Stimulated activated CD4-positive, alpha-beta T cell treated with anti-CD3 and anti-CD28 coated beads, Interleukin-2, amount 100 ng/mL, for 4 hours (primary cell): ENCODE measurements at places on chromosomes 6 and 20.

- no peak for DNase-seq
These were observed 598.3 kb downstream of the PKHD1 start for GRCh38 chr6:51489133-51489532.

DNA sequence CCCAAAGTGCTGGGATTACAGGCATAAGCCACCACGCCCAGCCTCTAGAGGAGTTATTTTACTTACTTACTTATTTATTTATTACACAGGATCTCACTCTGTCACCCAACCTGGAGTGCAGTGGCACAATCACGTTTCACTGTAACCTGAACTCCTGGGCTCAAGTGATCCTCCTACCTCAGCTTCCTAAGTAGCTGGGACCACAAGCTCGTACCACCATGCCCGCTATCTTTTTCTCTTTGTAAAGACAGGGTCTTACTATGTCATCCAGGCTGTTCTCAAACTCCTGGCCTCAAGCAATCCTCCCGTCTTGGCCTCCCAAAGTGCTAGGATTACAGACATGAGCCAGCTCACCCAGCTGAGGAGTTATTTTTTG lies 1.6 kb upstream of the TRIB3 start:
- DNase-seq = no peak

DNA sequence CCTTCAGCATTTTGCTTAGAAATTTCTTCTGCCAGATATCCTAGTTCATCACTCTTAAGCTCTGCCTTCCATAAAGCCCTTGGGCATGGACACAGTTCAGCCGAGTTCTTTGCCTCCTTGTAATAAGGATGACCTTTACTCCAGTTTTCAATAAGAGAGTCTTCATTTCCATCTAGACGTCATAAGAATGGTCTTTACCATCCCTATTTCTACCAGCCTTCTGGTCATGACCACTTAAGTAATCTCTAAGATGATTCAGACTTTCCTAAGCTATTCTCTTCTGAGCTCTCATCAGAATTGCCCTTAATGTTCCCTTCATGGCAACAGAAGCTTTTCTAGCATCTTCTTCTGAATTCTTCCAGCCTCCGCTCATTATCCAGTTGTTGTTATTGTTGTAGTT lies 126.1 kb downstream of the TFAP2C start:
- no peak for DNase-seq

DNA sequence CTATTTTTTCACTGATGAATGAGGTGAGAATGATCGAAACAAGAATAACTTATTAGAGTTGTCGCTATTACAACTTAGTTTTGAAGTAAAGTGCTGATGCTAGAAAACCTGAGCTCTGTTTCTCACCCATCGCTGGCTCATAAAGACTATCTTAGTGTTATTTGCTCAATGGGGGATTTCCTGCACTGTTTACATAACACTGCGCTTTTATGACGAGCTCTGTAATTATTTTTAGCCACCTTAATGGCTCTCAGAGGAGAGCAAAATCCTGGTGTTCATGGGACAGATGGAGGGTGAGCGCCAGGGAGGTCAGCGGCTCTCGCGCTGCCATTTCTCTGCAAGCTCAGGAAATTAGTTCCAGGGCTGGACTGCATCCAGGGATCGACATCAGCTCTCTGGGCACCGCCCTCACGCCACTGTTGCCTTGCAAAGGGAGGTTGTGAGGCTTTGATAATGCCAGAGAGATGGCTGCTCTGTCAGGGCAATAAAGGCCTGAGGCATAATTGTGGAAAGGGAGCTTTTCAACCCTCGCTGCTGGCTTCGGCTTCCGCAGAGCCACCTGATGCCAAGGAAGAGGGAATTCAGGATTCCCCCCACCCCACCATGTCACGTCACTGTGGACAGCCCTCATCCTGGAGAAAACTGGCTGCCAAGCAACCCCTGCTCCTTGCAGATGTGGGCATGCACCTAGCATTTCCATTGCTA lies 72.0 kb downstream of the DACT2 start:
- no peak for DNase-seq

DNA sequence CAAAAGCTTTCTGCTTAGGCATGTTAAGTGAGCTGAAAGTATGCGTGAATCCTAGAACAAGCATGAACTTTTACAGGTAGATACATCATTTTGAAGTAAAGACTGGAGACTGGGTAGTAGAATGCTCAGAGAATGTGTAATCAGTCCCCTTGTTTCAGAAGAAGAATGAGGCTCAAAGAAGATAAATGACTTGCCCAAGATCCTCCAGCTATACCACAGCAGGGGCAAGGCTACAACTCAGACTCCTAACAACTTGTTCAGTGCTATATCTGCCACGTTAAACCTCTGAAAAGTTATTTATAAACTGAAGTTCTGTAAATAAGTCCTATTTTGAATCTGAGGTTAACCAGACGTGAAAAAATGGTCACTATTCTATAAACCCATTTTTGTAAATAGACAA lies 2.9 kb downstream of the RIPOR2 start:
- DNase-seq = no peak
